ENCODE measurements at places on chromosomes 6 and 20.

DNA sequence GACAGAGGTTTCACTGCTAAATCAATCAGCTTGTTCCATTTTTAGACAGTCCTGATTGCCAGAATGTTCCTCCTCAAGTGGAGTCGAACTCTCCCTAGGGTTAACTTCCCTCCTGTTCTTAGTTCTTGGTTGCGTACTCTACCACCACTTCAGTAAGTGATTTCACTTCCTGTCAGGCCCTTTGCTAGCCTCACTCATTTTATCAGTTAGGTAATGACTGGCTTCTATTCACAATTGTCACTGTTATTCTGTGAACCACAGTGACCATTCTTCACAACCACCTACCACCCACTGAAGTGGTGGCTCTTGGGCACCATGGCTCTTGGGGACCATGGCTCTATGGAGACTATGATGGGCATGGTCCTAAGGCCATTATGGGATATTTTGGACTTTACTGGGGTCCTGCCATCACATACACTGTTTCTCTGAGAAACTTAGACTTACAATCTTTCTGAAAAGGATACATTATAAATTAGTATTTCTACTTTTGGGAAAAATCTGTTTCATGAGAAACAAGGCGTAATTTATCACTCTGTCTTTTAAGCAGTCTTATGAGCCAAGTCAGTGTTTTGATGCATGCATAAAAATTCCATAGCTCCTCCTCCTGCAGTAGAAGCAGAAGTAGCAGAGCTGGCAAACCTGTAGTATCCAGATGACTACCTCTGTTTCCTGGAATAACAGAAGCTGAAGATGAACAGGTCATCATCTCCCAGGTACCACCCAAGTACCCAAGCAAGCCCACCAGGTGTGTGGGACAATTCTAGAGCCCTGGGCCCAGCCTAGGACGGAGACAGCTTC lies 66.3 kb downstream of the ATXN1 start:
- no peak for DNase-seq

DNA sequence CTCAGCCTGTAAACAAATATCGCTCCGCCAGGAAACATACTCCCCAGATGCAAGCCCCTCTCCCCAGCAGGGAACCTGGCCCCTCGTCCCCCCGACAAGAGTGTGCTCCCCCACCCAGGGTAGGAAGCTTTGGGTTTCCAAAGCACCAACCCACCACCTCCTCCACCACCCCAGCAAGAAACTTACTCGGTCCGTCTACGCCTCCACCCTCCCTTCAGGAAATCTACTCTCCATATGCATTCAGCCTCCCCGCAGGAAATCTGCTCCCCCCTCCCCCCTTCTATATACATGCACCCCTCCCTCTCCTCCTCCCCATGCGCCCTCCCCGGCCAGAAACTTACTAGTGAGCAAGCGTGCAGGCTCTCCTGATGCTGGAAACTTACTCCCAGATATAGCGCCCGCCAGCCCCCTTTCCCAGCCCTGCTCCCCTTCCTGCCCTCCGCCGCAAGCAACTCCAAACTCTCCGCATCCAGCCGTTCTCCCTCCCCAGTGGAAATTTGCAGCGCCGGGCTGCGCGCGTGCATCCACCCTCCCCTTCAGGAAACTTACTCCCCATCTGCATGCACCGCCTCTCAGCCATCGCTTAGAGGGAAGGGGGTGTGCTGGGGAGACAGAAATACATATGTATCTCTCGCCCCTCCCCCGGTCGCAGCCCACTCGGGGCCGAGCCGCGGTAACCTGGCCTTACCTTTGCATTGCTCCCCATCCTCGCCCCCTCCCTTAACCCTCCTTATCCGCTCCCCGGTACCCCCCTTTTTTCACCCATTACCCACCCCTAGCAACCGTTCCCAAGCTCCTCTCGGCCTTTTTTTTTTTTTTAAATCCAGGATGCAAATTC lies at the start of gene TRERF1:
TRERF1 (minus strand) TSS at position 594 of the 838 bp plus-strand sequence. CDS start 182,336 bp downstream, outside the sequence.
- peak; percentile 38 for DNase-seq

GRCh38 chr6:30917487-30917886 lies 3.4 kb downstream of the VARS2 start:
- no peak for DNase-seq

- DNase-seq, result no peak
These were observed 240.8 kb upstream of the KCNQ5 start for GRCh38 chr6:72381076-72381475.

DNA sequence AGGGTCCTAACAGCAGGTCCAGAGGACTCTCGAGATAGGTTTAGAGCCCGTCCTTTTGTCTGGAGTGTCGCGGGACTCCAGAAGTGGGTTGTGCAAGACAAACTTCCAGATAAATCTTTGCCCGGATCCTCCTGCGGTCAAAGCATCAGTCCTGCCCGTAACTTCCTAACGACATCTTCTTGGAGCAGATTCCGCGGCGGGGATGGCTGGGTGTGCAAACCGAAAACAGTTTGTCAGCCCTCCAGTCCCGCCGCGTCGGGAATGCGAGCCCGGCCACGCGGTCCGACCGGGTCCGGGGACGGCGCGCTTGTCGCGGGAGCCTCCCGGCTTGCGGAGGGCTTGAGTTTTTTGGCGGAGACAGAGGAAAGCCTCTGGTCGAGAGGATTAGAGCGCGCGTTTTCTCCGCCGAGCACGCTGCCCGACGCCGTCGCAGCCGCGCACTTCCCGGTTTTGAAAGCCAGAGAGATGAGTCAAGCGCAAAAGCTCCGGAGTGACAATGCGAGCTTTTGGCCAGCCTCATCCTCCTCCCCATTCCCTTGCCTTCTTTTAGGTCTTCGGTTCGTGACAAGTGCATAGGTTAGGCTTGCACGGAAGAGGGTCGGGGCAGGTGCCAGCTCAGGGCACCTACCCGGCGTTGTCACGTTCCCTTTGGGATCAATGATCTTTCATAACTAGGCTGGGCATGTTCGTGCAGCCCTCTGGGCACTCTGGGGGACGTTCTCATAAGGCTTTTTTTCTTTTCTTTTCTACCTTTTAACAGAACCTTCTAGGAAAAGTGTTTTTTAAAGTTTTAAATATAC lies 91.3 kb upstream of the PRDM1 start:
- DNase-seq, result no peak

DNA sequence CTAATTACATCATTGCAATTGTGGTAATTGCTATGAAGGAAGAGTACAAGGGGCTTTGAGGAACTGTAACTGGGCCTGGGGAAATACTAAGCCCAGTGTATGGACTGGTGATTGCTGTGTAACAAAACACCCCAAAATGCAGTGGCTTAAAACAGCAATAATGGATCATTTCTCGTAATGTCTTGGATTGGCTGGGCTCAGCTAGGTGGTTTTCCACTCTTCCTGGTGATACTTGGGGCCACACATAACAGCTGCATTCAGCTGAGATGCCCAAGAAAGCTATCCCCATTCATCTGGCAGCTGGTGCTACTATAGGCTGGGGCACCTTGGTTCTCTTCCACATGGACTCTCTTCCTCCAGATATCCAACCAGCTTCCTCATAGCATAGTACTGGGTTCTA lies 150.3 kb downstream of the EYA2 start:
- DNase-seq, result no peak

DNA sequence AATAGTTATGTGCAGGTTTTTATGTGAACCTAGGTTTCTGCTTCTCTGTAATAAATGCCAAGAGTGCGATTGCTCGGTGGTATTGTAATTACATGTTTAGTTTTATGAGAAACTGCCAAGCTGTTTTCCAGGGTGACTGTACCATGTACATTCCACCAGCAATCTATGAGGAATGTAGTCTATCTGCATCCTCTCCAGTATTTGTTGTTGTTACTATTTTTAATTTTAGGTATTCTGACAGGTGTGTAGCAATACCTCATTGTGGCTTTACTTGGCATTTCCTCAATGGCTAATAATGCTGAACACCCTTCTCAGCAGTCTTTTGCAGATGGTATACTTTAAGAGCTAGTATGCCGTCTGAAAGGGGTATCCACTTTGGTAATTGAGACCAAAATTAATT lies 142.1 kb downstream of the BMP2 start:
- DNase-seq, result no peak

DNA sequence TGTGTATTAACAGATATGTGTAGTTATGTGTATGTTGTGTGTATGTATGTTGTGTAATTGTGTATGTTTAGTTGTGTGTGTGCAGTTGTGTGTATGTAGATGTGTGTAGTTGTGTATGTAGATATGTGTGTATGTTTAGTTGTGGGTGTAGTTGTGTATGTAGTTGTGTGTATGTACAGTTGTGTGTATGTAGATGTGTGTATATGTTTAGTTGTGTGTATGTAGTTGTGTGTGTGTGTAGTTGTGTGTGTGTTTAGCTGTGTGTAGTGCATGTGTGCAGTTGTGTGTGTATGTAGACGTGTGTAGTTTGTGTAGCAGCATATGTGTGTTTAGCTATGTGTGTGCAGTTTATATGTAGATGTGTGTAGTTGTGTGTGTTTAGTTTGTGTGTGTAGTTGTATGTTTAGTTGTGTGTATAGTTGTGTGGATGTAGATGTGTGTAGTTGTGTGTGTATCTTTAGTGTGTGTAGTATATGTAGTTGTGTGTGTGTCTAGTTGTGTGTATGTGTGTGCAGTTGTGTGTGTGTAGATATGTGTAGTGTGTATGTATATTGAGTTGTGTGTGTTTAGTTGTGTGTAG lies 16.3 kb downstream of the SIRT5 start:
- no peak for DNase-seq

DNA sequence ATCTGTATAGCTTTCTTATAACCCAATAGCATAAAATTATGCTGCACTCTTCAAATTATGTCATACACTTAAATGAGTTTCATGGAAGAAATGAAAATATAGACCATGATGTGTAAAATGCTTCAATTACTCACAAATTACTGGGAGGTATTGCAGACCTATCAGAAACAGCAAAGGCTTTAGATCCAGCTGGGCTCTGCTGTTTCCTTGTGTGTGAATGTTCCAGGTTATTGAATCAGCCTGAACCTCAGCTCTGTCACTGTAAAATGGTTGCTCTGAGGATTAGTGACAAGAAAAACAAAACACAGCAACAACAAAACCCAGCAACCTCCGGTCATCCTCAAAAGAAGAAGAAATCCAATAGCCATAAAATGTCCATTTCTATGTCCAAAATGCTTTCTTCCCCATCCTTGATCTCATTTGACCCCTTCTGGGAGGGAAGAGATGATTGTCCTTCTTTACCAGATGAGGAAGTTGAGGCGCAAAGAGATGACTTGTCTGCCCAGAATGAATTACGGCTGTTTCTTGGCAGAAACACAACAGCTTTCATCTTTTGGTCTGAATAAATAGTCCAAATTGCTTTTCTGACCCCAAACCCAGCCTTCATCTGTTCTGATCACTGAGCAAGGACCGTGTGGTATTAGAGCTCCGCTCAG lies 42.2 kb upstream of the TGM6 start:
- no peak for DNase-seq

- no peak for DNase-seq
These were observed 86.2 kb downstream of the LCA5 start for GRCh38 chr6:79450984-79451383.
